ENCODE measurements at places on chromosomes 6 and 20. TPM values are rescaled to one million over a fixed set of nuclear protein-coding genes. Genes with fewer than 3 reads are reported as not detected.

PACSIN1 gene
- total RNA-seq, result not detected

TRIM40 gene
- total RNA-seq, result not detected

SEL1L2 gene
- not detected for total RNA-seq

ARMC12 gene
- 0.16 TPM for total RNA-seq

PROKR2 gene
- not detected for total RNA-seq

HLA-DMB gene
- total RNA-seq, result 0.65 TPM

NHSL1 gene
- 18.5 TPM for total RNA-seq

ELOVL2 gene
- total RNA-seq, result 0.65 TPM

LY86 gene
- not detected for total RNA-seq

RBPJL gene
- not detected for total RNA-seq

KIF6 gene
- 3.7 TPM for total RNA-seq

SLC12A5 gene
- total RNA-seq, result not detected

MYLK2 gene
- under 0.01 TPM for total RNA-seq

PPP1R3G gene
- total RNA-seq, result 6.2 TPM

ADGRG6 gene
- 0.36 TPM for total RNA-seq

DPPA5 gene
- not detected for total RNA-seq

HSPA1L gene
- 0.97 TPM for total RNA-seq

FOXF2 gene
- 0.81 TPM for total RNA-seq

LY6G5C gene
- 0.16 TPM for total RNA-seq

CENPB gene
- 126 TPM for total RNA-seq

ADIG gene
- total RNA-seq, result not detected

ZNF341 gene
- 2.6 TPM for total RNA-seq

FRMD1 gene
- not detected for total RNA-seq

CST2 gene
- not detected for total RNA-seq

RBBP9 gene
- 18.1 TPM for total RNA-seq

LPA gene
- not detected for total RNA-seq

BACH2 gene
- 1.1 TPM for total RNA-seq

HLA-DQA2 gene
- not detected for total RNA-seq

ARMC2 gene
- total RNA-seq, result 5.2 TPM

SLC17A3 gene
- not detected for total RNA-seq

BMP7 gene
- total RNA-seq, result 0.12 TPM

FOXP4 gene
- total RNA-seq, result 1.7 TPM

ADGRF1 gene
- not detected for total RNA-seq

KIF25 gene
- total RNA-seq, result 0.32 TPM

TREM2 gene
- total RNA-seq, result not detected

FOXS1 gene
- not detected for total RNA-seq

ASIP gene
- total RNA-seq, result 0.32 TPM

HLA-DOB gene
- 0.32 TPM for total RNA-seq

MED23 gene
- 37.0 TPM for total RNA-seq

C2 gene
- 3.3 TPM for total RNA-seq

FGD2 gene
- total RNA-seq, result not detected
